LNCaP clone FGC (cell line): ENCODE measurements at places on chromosomes 7 and 10.

- DNase-seq = no peak
These were observed 235.9 kb upstream of the MTPN start for GRCh38 chr7:136213012-136213411.

GRCh38 chr7:69398986-69399385, 199.3 kb upstream of the AUTS2 start:
- DNase-seq = no peak

GRCh38 chr7:66505531-66506451, 122.9 kb upstream of the KCTD7 start:
- DNase-seq = no peak

- DNase-seq = no peak
These were observed 613.9 kb upstream of the CELF2 start for GRCh38 chr10:10403762-10404161.

GRCh38 chr7:53473371-53473770, 437.9 kb downstream of the POM121L12 start:
- DNase-seq = no peak
